ENCODE measurements at places on chromosomes 5 and 9.

DNA sequence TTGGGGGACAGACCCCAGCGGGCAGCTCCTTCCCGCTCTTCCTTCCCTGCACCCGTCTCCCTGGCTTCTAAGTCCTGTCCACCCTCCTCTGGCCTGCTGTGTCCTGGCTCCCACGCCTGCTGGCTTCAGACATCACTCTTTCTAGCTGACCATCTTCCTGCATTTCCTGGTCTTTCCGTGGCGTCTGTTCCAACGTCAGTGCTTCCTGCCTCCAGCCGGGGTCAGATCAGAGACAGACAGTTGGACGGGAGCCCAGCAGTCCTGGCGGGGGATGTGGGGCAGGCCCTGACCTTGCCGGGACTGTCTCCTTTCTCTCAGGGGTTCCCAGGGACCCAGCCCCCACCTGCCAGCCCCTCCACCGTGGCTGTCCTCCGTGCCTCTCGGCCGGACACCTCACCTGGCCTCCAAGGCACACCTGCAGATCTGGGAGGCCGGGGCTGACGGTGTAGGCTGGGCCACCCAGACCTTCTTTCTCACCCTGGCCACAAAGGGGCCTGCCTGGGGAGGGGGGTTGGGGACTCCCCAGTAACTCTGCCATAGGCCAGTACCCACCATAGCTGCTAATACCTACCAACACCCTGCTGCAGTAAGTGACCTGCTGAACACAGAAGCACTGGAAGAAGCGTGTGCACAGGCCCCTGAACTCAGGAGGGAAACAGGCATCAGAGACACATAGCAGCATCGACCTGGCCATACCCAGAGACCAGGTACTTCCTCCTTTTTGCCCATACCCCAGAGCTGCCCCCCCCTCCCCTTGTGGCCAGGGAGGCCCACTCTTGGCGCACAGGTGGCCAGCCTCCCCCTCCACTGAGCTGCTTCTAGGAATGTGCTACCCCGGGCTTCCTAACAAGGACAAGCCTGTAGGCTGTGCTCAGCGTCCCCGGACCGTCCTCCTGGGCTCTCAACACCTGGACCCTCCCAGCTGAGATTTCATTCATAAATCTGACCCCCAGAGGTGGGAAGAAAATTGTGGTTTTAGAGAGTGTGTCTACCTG lies 5.1 kb downstream of the NRARP start:
- no peaks in the 10 kb centered on the region for H3K36me3 ChIP-seq
- peaks cover 3% of the 10 kb centered on the region for H3K27me3 ChIP-seq
- H3K4me1 ChIP-seq = peaks cover 41% of the 10 kb centered on the region
- H3K27ac ChIP-seq = peak overlapping the region; percentile 88
- peak overlapping the region; percentile 77 for H3K4me3 ChIP-seq
- DNase-seq = no peak

- no peaks in the 10 kb centered on the region for H3K36me3 ChIP-seq
- peak within 1 kb of the TSS; percentile 95 for H3K27ac ChIP-seq
- H3K4me1 ChIP-seq = peaks cover 7% of the 10 kb centered on the region
- DNase-seq = peak; percentile 54
- peak within 1 kb of the TSS; percentile 85 for H3K4me3 ChIP-seq
- H3K27me3 ChIP-seq = peaks cover 45% of the 10 kb centered on the region
These were observed at the start of gene SHROOM1 for GRCh38 chr5:132830436-132831094. TSS of gene SHROOM1 (minus strand) at chr5:132830647. CDS start at chr5:132826140, 4,507 bp downstream.

DNA sequence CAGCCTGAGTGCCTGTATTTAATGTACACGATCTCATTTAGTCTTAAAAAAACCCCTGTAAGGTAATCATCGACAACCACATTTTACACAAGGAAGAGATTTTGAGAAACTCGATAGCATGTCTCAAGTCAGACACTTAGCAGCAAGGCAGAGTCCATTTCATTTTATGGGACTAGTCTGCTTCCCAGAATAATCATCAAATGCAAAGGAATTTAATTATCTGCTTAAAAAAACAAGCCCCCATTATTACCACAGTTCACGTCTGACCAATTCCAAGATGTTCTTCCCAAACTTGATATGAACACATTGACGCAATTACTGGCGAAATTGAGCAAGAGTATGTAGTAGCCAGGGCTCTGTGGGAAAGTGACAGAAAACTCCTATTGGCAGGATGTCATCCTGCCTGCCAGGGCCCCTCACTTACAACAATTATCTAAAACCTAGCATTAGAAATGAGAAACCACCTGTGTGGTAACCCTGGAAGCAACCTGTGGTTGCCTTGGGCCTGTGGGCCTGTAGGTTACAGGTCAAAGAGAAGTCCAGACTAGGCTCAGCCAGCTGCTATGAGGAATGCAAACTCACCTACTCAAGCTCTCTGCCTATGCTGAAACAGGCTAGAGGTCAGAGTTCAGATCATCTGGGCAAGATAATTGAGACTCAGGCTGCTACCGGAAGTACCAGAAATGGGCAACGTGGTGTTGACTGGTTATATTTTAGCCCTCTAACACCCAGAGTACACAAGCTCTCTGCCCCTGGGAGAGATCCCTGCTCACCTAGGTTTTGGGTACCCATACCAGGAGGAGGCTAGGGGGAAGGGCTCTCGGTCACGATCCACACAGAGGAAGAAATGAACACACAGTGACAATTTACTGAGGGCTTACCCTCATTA lies 1.6 kb downstream of the B4GALT1 start:
- peaks cover 63% of the 10 kb centered on the region for H3K4me1 ChIP-seq
- no peak for DNase-seq
- peak overlapping the region; percentile 92 for H3K27ac ChIP-seq
- peak overlapping the region; percentile 80 for H3K4me3 ChIP-seq

DNA sequence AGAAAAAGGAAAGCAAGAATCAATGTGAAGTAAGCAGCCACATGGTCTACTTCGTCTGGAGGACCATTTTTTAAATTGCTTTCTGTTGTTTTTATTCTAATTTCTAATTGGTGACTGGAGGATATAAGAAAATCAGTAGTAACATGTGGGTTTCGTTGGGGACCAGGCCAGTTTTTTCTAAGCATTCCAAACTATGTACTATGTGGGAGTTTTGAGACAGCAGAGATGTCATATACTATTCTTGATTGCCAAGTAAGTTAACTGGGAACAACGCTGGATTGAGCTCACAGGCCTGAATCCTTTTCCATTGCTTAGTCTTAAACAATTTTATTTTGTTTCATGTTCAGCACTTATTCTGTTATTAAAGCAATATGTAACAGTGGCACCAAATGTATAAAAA lies 225.7 kb downstream of the TMEM167A start:
- no peaks in the 10 kb centered on the region for H3K27me3 ChIP-seq
- H3K36me3 ChIP-seq = no peaks in the 10 kb centered on the region
- H3K27ac ChIP-seq = no peak overlapping the region

DNA sequence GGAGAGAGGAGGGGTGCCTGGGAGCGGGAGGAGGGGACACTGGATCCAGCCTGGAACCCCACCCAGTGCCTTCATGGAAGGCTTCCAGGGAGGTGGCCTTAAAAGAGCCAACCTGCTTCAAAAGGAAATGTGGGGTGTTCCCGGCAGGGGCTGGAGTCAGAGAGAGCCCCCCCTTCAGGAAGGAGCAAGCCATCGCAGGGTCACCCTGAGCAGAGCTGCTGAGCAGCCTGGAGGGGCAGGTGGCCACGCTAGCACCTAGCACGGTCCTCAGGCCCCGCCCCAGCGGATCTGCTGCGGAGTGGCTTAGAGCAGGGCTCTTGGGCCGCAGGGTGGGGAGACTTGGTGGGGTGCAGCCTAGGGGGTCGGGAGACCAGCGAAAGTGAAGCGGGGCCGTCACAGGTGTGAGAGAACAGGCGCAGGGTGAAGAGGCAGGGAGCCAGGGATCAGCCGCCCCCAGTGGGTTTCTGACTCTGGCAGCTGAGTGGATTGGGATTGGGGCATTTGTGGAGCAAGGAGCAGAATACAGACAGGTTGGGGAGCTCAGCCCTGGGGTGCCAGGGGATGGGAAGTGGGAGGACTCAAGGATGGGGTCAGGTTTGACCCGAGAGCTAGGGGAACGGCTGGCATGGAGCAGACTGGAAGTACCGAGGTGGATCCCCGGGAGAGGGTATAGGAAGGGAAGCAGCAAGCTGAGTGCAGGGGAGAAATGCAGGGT lies 1.5 kb downstream of the LCN2 start:
- DNase-seq = no peak
- peak overlapping the region; percentile 37 for H3K27ac ChIP-seq
- H3K36me3 ChIP-seq = no peaks in the 10 kb centered on the region
- H3K4me3 ChIP-seq = no peak overlapping the region
- H3K4me1 ChIP-seq = peaks cover 4% of the 10 kb centered on the region

DNA sequence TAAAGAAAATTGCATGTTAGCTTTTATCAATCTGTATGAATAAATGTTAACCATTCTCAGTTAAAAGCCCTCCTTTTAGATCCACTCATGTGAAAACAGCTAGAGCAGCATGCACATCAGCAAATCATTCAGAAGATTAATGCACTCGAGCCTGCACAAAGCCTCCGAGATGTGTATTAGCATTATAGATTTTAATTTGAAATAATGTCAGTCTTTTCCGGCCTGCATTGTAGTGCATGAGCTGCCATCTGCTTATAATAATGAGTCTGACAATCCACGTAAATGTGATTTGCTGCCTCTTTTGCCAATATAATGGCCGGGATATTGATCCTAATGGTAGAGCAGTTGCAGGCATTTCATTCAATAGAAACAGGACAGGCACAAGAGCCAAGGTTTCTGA lies 585.1 kb downstream of the IRX1 start:
- peaks cover 3% of the 10 kb centered on the region for H3K4me1 ChIP-seq
- DNase-seq = no peak
- no peak overlapping the region for H3K4me3 ChIP-seq
- peaks cover 58% of the 10 kb centered on the region for H3K27me3 ChIP-seq
- H3K27ac ChIP-seq = no peak overlapping the region
- peaks cover 1% of the 10 kb centered on the region for H3K36me3 ChIP-seq

DNA sequence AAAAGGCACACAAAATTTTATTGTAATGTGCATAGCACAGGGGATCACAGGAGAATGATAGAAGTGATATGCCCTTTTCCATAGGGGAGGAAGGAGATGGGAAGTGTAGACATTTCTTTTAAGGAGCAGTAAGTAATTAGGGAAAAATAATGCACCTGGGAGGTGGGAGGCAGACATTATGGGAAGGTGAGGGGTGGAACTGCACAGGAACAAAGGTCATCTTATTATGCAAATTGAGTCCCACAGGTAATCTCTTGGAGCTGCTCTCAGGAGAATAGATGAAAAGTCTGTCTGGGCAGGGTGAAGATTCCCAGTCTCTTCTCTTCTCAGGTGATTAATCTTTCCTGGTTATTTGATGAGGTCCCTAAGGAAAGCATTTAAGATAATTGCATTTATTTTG lies 331.5 kb downstream of the ENC1 start:
- no peaks in the 10 kb centered on the region for H3K27me3 ChIP-seq
- H3K36me3 ChIP-seq = no peaks in the 10 kb centered on the region
- DNase-seq = no peak
- H3K27ac ChIP-seq = no peak overlapping the region

DNA sequence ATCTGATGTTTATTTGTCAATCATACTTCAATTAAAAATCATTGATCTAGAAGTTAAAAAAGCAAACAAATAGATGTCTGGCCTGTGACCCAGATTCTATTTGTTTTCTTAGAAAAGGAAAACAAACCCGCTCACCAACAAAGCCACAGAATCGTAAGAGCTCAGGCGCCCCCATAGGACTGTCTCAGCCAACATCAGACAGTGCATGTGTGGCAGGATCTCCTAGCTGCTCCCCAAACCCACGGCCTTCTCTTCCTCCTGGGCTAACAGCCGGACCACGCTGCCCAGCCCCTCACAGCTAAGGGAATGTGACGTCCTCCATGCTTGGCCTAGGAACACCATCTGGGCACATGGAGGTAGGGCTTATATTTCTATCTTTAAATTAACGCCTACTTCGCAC lies 19.4 kb downstream of the OR2Y1 start:
- H3K4me1 ChIP-seq = no peaks in the 10 kb centered on the region
- H3K4me3 ChIP-seq = no peak overlapping the region
- peaks cover 47% of the 10 kb centered on the region for H3K27me3 ChIP-seq
- no peak overlapping the region for H3K27ac ChIP-seq

- H3K27me3 ChIP-seq = peaks cover 38% of the 10 kb centered on the region
- no peak overlapping the region for H3K27ac ChIP-seq
- DNase-seq = no peak
- H3K4me1 ChIP-seq = no peaks in the 10 kb centered on the region
These were observed 111.4 kb upstream of the FAM120A start for GRCh38 chr9:93340091-93340490.

GRCh38 chr5:120509053-120509452 lies 45.0 kb downstream of the PRR16 start:
- no peaks in the 10 kb centered on the region for H3K4me1 ChIP-seq
- no peaks in the 10 kb centered on the region for H3K36me3 ChIP-seq
- no peak for DNase-seq
- H3K4me3 ChIP-seq = no peak overlapping the region

DNA sequence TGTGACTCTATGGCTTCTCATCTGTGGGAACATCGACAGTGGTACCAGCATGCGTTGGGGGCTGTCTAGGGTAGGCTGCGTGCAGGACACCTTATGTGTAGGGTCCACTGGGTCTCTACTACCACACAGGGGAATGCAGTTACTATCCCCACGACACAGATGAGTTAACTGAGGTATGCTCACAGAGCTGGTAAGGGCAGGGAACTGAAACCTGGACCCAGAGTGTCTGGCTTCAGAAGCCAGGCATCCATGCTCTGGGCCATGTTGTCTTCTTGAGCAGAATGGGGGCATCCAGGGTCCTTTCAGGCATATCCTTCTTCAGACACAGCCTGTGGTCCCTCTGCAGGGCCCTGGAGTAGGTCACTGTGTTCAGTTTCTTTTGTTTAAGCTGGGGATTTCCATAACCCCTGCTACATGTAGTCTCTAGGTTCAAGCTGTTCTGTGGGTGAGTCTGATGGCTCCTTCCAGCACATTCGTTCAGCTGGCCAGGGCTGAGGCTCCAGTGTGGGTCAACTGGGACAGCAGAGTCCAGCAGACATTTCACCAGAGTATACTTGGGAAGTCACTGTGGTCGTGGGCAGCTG lies 148.8 kb downstream of the GADD45G start:
- H3K4me3 ChIP-seq = no peak overlapping the region
- no peaks in the 10 kb centered on the region for H3K36me3 ChIP-seq
- peaks cover 9% of the 10 kb centered on the region for H3K27me3 ChIP-seq
- no peak overlapping the region for H3K27ac ChIP-seq
- H3K4me1 ChIP-seq = no peaks in the 10 kb centered on the region

DNA sequence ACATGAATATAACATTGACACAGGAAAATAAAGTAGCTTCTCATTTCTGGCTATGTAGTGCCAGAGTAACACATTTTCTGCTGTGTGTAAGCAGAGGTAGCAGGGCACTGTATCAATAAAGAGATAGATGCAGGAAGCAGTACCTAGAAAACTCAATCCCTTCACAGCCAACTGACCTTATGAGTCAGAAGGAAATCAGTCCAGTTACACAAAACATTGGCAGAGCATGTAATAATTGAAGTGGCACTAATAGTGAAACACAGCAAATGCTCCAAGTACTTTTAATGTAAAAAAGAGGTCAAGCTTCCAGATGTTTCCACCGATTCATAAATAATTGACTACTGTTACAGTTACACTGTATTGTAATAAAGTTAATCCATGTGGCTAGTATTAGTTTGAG lies 706.6 kb downstream of the EFNA5 start:
- H3K36me3 ChIP-seq = no peaks in the 10 kb centered on the region
- DNase-seq = no peak
- H3K27me3 ChIP-seq = no peaks in the 10 kb centered on the region
- H3K4me1 ChIP-seq = peaks cover 2% of the 10 kb centered on the region
- H3K4me3 ChIP-seq = no peak overlapping the region

All from progenitor cell of endocrine pancreas (in vitro differentiated cells).